ENCODE measurements at places on chromosomes 2 and 18.

- DNase-seq, result no peak
These were observed 197.9 kb downstream of the CDCA7 start for GRCh38 chr2:173552531-173552930.

DNA sequence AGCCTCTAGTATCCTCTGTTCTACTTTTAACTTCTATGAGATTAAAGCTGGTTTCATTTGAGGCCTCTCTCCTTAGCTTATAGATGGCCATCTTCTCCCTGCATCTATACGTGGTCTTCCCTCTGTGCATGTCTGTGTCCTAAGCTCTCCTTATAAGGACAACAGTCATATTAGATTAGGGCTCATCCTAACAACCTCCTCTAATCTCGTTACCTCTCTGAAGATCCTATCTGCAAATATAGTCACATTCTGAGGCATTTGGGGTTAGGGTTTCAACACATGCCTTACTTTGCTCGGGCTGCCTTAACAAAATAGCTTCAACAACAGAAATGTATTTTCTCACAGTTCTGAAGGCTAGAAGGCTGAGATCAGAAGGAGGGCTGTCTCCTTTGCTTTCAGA, 11.6 kb upstream of the APOB start:
- DNase-seq, result no peak

- DNase-seq, result peak; percentile 43
These were observed 316.8 kb upstream of the KCNH7 start for GRCh38 chr2:163155279-163155883.

DNA sequence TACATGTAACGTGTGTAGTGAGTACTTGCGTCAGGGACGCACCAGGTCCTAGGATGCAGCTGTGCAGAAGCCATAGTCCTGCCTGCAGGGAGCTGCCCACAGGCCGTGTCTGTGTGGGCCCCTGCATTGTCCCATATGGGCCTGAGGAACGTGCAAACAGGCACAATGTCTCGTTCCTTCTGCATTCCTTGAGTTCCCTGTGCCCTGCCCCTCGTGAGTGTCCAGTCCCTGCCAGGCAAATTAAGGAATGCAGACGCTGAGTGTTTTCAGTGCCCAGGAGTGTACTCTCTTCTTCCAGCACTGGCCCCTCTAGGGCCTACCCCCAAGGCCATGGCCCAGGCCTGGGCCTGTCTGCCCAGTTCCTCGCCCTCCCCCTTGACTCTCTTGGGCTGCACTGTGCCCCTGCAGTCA, 61.8 kb downstream of the FAM168B start:
- no peak for DNase-seq

DNA sequence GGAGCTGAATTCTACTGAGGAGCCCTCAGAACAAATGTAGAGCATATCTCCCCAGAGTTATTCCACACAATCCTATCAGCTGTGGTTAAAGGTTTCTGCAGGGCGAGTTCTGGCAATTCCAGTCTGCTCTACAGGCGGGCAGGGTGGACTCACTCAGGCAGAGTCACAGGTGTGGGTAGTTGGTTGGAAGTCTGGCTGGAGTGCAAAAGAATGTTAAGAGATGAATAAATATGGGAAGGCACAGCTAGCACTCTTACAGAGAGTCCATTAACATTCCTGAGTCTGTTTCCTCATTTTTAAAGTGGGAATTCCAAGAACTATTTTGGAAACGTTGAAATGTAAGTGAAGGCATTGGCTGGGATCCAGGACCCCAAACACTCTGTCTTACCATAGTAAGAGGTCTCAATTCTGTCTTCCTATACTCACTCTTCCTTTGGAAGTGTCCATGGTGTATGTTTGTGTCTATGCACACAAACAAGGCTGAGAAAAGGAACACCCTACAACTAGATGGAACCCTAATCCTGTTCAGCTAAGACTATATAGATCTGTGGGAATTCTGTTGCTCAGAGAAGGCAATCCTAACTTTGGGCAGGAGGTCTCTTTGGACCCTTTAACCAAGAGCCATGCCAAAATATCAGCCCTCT, 63.3 kb upstream of the AQP4 start:
- DNase-seq, result no peak

DNA sequence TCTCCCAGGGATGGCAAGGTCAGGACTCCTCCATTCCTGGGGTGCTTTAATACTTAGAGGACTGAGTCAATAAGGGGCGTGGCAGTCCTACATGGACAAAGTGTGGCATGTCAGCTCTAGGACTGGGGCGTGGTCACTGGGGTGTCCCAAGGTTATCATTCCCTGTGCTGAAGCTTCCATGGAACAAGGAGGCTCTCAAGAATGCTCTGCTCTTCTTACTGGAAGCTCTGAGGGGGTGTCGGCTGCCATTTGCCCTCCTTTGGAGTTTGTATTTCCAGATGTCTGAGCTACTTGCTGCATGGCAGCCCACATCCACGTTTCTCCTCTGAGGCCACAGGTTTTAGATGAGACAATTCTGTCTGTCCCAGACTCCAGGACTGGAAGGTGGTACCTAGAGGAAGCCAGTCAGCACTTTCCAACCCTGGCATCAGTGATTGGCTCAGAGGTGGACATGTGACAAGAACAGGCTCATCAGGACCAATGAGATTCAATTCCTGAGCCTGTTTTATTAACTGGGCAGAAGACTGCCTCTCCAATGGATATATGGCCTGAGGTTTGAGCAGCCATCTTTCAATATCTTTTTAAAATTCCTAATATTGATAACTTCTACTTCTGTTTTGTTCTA, 128.9 kb upstream of the ARL4C start:
- no peak for DNase-seq

DNA sequence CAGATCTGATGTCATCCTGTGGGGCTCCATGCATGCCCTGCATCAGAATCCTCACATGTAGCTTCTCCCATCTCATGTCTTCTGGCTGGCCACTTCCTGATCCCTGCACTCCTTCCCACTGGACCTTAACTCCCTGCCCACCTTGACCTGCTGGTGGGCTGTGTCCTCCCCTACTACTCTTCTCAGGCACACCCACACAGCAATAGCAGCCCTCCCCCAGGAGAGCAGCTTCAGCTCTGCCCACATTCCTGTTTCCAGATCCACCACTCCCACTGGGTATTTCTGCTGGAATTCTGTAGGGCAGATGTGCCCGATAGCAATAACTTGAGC, 137.0 kb upstream of the HS6ST1 start:
- no peak for DNase-seq

GRCh38 chr2:74036450-74037195, 51.9 kb downstream of the TET3 start:
- no peak for DNase-seq

DNA sequence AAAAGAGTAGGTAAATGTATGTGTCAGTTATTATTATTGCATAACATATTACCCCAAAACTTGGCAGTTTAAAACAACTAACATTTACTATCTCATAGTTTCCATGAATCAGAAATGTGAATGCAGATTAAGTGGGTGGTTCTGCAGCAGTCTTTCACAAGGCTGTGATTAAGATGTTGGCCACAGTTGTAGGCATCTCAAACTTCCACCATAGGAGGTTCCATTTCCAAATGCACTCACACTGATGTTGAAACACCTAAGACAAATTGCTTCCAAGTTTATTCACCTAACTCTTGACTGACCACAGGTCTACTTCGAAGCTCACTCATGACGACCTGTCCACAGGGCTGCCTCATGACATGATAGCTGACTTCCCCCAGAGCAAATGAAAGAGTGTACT, 360.8 kb downstream of the GRB14 start:
- DNase-seq, result no peak

GRCh38 chr2:47402555-47402804, 476 bp upstream of the MSH2 start:
- no peak for DNase-seq

DNA sequence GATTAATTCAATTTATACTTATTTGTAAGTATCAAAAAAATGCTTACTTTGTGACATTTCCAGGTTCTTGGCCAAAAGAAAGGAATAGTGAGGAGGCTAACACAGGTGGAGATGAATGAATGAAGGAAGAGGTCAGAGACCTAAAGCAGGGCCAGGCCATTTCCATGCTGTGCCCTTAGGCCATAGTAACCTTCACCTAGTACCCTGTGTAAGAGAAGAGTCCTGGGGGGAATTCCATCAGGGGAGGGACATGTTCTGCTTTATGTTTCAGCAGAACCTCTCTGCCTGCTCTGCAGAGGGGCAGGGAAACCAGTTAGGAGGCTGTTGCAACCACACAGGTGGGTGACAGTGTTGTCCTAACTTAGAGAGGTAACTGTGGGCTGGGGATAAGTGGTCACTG, 204.2 kb upstream of the CDH20 start:
- no peak for DNase-seq

GRCh38 chr2:117968722-117969121, 45.1 kb downstream of the CCDC93 start:
- peak; percentile 21 for DNase-seq

- DNase-seq, result no peak
These were observed 29.1 kb downstream of the B3GNT2 start for GRCh38 chr2:62224976-62225375.

- no peak for DNase-seq
These were observed 69.1 kb downstream of the ACVR2A start for GRCh38 chr2:147913701-147914480.

- no peak for DNase-seq
These were observed 45.6 kb upstream of the ANKRD44 start for GRCh38 chr2:197356136-197356535.

DNA sequence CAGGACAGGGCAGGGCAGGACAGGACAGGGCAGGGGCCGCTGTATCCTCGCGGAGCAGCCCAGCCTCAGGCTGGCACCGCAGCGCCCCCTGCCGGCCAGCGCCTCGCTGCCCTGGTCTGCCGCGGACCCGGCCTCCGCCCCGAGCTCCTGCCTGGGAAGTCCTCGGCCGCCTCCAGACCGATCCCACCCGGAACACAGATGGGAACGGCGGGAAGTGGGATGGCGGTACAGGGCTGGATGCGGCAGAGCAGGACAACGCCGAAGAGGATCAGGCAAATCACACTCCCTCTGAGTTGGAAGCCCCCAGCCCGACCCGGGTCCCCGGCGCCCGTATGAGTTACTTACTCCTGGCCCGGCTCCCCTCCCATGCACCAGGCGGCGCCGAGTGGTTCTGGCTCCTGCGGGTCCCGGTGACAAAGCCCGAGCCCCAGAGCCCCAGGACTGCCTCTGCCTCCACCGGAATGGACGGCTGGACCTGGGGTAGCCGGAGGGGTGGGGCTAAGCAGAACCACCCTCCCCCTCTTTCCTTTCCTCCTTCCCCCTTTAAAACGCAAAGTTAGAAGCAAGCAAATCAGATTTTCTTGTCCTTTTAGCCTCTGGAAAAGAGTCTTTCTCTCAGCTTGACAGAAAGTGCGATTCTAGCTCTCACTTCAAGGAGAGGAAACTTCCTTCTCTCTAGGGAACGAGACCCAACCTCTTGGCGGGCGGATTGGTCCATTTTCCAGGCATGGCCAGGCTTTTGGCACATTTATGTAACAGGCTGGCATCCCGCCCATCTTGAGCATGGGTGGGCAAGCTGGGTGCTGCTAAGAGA, at the start of gene TP53I3:
TP53I3 (minus strand) TSS at position 449 of the 814 bp plus-strand sequence. CDS start 508 bp downstream, outside the sequence.
- DNase-seq, result peak; percentile 64

DNA sequence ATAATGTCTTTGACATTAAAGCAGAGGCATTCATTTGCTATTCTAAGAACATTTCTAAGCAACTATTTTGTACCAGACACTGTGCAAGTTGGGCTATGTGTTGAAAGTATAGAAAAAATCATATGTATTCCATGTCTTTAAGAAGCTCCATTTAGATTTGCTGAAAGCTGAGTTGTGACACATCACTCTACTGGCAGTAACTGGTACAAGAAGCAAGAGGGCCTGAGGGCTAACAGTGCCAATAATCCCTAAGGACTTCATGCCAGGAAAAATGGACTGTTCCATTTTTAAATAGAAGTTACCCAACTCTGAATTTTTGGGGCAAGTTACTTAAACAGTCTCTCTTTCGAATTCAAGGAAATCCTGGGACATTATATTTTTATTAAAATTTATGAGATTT, 178.7 kb downstream of the SRBD1 start:
- DNase-seq, result no peak

DNA sequence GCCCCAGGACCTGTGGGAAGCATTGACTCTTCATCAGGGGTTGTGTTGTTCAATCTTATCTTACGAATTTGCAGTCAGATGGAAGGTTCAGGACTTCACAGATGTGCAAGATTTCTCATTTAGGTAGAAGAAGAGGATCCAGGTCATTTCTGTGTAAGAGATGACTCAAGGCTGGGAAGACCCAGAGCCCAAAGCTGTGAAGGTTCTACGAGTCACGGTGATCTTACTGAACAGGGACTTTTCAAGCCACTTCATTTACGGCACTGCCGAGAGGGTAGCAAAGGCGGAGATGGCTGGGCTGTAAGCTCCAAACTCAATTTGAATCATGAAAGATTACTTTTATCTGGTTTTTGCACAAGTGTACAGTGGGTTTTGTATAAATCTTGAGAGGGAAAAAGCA, 228.0 kb upstream of the MEX3C start:
- no peak for DNase-seq

DNA sequence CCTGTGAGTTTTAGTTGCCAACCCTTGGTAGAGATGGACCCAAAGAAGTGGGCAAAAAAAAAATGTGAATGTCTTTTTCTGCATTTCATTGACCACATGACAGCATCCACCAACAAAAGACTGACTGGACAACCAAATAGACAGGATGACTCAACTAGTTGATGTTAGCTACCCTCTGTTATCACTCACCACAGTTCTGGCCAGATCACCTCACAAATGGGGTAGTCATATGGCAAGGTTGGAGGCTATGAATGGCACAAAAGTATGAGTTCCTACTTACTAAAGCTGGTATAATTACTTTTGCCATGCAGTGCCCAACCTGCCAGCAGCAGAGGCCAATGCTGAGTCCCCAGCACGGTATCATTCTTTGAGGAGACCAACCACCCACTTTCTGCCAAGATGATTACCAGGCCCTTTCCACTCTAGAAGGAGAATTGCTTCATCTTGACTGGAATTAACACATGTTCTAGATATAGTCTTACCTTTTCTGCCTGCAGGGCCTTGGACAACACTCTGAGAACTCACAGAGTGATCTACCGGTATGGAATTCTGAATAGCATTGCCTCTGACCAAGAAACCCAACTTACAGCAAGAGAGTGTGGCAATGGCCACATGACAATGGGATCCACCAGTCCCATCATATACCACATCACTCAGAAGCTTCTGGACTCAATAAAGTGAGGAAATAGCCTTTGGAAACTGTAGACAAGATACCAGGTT, 20.1 kb upstream of the TCF7L1 start:
- no peak for DNase-seq
